ENCODE measurements at places on chromosomes 2 and 18.

DNA sequence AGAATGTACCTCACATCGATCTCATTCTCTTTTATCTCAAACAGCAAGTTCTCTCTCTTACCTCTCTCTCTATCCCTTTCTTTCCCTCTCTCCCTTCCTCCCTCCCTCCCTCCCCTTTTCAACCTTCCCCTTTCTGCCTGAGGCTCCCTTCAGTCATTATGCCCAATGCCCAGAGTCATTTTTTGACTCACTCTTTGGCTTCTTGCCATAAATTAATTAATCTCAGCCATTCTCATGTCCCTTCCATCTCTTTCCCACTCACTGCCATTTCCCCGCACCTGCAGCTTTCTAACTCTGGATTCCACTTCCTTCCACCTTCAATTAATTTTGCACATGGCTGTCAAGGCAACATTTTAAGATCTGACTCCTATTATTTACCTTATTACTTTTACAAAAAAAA is 60.1 kb downstream of the EVA1A start:
- no peak for DNase-seq

GRCh38 chr2:240790370-240791220 is 29.4 kb downstream of the KIF1A start:
- DNase-seq, result no peak

GRCh38 chr2:76544901-76545300 is 834.2 kb upstream of the GCFC2 start:
- DNase-seq, result no peak

DNA sequence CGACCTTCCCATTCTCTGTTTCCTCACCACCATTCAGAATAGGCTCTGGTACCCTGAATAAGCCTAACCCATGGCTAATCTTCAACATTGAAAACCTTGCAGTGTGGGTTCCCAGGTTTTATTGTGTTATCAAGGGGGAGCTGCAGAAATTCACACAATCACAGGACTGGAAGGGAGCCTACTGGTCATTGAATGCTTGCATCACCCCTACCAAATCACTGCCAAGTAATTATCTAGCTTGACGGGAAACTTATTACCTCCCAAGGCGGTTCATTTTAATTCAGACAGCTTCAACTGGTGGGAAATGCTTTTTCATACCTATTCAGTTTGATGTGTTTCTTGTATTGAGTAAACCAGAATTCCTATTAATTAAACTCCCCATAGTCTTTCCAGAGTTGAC is 33.6 kb upstream of the EFEMP1 start:
- no peak for DNase-seq

GRCh38 chr2:104050656-104051242 is 803.2 kb upstream of the POU3F3 start:
- no peak for DNase-seq

- no peak for DNase-seq
Observed at GRCh38 chr18:44869533-44869932, 188.8 kb downstream of the SETBP1 start.

DNA sequence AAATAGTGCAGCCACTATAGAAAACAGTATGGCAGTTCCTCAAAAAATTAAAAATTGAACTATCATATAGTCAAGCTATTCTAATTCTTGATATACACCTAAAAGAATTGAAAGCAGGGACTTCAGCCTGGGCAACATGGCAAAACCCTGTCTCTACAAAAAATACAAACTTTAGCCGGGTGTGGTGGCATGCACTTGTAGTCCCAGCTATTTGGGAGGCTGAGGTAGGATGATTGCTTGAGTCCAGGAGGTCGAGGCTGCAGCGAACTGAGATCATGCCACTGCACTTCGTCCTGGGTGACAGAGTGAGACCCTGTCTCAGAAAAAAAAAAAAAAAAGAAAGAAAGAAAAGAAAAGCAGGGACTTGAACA is 279.5 kb upstream of the STON1 start:
- no peak for DNase-seq

GRCh38 chr2:104412384-104412783 is 441.5 kb upstream of the POU3F3 start:
- peak; percentile 30 for DNase-seq

DNA sequence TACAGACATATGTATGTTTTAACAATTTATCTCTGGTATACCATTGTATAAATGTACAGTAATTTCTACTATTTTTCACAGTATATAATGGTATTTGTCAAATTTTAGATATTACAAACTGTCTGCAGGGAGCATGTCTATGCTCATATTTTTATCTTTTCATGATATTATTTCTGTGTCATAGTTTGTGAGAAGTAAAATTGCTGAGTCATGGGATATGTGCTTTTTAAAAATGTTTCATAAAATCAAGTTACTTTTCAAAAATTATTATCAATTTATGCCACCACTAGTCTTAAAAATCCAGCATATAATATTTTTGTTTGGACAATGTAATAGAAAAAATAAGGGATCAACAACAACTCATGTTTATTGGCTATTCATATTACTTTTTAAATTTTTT is 9.1 kb upstream of the ZNF804A start:
- DNase-seq, result no peak

DNA sequence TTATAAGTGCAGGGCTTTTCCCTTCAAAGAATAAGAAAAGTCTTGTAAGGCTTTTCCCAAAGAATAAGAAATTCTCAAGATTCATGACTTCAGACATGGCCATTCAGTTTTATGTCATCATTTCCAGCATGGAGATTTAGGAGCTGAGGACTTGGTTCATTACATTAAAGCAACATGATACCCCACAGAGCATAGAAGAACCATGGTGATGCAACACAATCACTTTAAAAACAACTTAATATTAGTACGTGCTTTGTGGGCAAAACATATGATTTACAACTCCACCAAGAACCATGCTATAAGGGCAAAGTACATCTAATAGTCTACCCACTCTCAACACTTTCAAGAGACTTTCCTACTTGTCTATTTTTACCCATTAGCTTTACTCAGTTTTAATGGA is 214.4 kb downstream of the SRBD1 start:
- no peak for DNase-seq

DNA sequence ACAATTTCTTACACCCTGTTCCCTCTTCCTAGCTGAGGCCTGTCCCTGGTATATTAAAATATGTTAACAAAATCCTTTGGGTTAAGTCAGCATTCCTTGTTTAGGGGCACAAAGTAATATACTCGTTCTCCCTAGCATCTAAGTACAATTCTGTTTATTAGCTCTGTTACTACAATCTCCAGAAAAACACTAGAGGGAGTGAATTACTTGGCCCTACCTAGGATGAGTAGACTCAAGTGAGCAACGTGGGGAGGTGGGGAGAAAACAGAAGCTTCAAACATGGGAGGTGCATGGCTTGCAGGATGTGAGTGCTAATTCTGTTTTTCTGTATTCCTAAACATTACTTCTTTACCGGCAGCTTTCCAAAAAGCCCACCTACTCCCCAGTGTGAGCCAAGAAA is 89.7 kb downstream of the FSIP2 start:
- no peak for DNase-seq

DNA sequence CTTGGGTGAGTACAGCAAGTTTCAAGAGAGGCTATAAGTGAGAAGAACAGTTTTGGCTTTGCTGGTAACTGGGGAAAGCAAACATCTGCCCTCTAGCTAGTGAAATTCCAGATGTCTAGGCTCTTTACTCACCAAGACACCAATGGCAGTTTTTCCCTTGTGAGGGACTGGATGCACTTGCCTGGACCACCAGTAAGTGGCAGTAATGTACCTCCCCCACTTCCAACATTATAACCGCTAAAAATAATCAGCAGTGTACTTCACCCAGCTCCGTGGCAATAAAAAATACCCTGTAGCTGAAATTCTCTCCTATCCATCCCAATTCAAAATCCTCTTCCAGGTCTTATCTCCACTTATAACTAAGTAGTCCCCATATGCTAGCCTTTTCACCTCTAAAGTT is 383.9 kb downstream of the ARHGAP15 start:
- DNase-seq, result no peak

DNA sequence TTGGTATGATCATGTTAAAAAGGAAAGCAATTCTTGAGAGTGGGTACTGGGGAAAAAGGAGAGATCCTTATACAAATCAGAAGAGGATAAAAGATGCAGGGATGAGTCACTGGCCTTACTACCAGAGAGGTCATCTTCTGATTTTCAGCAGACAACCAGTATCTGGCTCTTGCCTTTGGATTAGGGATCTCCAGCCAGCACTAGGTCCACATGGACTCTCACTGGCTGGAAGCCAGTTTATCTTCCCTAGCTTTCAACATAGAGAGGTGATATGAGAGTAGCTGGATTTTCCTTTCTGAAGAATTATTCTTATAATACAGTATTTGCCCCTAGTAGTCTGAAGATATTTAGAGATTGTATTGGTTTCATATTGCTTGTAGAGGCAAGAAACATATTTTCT is 30.2 kb downstream of the CERKL start:
- no peak for DNase-seq

All from RKO (cell line).